Upper lobe of left lung (tissue), 6 donors: ENCODE measurements at places on chromosomes 4 and X. TPM values are rescaled to one million over a fixed set of nuclear protein-coding genes. Genes with fewer than 3 reads are reported as not detected.

DNA sequence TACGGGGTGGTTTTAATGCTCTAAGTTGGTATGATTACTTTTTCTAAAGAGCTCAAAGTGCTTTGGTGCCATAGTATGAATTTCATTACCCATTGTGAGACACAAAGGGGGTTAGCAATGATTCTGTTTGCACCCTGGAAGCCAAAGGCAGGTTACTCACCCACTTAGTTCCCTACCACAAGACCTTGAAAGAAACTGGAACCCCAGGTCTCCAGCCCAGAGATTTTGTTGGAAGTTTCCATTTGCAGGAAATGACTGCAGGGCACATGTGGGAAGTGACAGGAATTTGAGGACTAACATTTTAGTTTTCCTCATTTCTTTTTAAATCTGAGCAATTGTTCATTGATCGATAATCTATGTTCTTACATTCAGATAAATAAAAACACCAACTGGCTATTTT, 1.8 kb upstream of the HS3ST1 start:
- no peak overlapping the region for H3K27ac ChIP-seq
- no peak for DNase-seq
- H3K4me3 ChIP-seq, result no peak overlapping the region
- H3K4me1 ChIP-seq, result peaks cover 24% of the 10 kb centered on the region
- H3K27me3 ChIP-seq, result no peaks in the 10 kb centered on the region

GRCh38 chr4:751676-752075, 46.0 kb downstream of the PCGF3 start:
- no peak overlapping the region for H3K4me3 ChIP-seq
- no peaks in the 10 kb centered on the region for H3K27me3 ChIP-seq
- no peak for DNase-seq
- no peaks in the 10 kb centered on the region for H3K4me1 ChIP-seq

The GAGE12H gene
- not detected for total RNA-seq

- no peak overlapping the region for H3K4me3 ChIP-seq
- no peaks in the 10 kb centered on the region for H3K36me3 ChIP-seq
- no peak overlapping the region for H3K27ac ChIP-seq
- DNase-seq, result no peak
Measured at GRCh38 chr4:52937829-52938228, 75.7 kb downstream of the RASL11B start.

DNA sequence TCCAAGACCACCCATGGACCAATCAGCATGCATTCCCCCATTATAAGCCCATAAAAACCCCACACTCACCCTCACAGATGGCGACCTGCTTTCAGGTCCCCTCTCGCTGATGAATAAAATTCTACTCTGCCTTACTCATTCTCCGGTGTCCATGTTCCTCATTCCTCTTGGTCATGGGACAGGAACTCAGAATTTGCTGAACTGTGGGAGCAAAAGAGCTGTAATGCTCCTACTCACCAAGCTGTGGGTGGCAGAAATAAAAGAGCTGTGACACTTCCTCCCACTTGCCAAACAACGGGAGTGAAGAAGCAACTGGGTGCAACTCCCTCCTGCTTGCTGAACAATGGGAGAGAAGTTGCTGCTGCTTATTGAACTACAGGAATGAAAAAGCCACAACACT, 168.5 kb upstream of the PCDH18 start:
- no peak for DNase-seq
- no peaks in the 10 kb centered on the region for H3K36me3 ChIP-seq
- H3K4me1 ChIP-seq, result no peaks in the 10 kb centered on the region
